Testis (tissue), 5 donors: ENCODE measurements at places on chromosomes 5 and 9.

DNA sequence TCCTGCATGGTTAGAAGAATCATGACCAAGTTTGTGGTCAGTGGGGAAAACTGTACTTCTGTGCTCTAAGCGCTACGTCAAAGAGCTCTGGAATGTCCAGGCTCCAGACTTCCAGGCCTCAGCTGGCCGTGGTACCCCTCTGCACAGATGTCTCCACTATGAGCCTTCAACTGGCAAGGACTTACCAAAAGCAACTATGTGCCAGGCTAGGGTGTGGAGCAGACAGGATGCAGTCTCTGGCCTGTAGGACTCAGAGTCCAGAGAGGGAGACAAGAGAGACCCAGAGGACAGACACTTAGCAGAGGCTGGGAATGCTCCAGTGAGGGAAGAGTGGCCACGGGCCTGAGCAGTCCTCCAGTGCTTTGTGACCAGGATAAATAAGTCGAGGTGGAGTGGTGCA lies 31.0 kb upstream of the TCF7 start:
- DNase-seq = no peak

GRCh38 chr5:71662381-71662780 lies 56.7 kb upstream of the CARTPT start:
- DNase-seq = no peak

- no peak for DNase-seq
These were observed 205.8 kb upstream of the RAI14 start for GRCh38 chr5:34450338-34450737.

GRCh38 chr5:93273176-93273575 lies 307.8 kb downstream of the NR2F1-AS1 start:
- no peak for DNase-seq

GRCh38 chr9:115593587-115594091 lies 475.7 kb upstream of the TNC start:
- no peak for DNase-seq

GRCh38 chr5:170164921-170165320 lies 59.2 kb downstream of the FOXI1 start:
- DNase-seq = no peak

DNA sequence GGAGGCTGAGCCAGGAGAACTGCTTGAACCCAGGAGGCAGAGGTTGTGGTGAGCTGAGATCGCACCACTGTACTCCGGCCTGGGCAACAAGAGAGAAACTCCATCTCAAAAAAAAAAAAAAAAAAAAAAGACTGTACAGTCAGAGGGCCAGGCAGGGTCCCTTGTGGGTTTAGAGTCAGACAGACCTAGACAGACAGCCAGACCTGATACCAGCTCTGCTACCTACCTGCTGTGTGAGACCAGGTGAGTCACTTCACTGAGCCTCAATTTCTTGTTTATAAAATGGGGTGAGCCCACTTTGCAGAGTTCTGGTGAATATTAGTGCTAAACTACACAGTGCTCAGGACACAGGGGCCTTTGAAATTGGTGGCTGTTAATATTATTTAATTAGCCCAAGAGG lies 19.7 kb downstream of the TRIM14 start:
- DNase-seq = no peak

- DNase-seq = no peak
These were observed 206.6 kb downstream of the PALM2AKAP2 start for GRCh38 chr9:109986521-109986991.
